ENCODE measurements at places on chromosomes 7 and 10.
A peak's percentile ranks its signal among the peaks of the same experiment; 100 is the strongest.

GRCh38 chr10:129023082-129023481, 444.0 kb upstream of the MGMT start:
- no peak for DNase-seq

GRCh38 chr10:108561649-108562048, 1361.7 kb downstream of the XPNPEP1 start:
- DNase-seq = no peak

GRCh38 chr10:95499482-95499989, 61.6 kb downstream of the SORBS1 start:
- DNase-seq = no peak

- DNase-seq = no peak
Measured at GRCh38 chr10:36778651-36779050, 346.7 kb upstream of the ANKRD30A start.

DNA sequence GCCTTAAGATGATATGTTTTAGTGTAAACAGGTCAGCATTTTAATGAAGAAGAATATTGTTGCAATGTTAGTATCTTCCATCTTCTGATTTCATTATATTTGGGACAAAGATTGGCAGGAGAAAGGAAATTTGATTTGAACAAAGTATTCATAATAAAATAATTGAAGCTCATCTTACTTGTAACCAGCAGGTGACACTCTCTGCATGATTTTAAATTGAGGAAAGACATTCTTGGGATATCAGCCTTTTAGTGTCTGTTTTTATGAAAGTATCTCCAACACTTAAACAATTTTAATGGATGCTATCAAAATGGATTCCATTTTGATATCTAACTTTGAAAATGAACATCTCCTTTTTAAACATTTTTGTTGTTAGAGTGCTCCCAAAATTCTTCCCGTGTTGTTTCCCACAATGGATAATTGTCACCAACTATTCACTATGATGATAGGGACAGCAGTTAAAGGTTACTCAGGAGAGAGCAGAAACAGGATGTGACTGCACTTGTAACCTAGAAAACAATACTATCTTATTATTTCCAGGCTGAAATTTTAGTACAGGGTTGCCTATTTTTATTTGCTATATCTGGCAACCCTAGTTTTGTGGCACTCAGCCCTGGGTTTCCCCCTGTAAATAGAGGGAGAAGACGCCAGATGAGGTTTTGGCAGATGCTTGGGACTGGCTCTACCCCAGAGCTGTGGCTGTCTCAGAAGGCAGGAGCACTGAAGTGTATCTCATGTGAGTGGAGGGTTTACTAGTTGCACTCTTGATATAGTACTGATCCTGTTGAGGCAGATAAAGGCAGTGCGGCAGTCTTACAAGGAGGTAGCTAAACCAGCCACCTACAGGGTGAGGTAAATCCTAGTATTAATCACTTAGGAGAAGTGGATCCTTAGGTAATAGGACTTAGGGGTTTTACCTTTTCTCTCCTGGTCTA, 31.0 kb upstream of the ABCB4 start:
- no peak for DNase-seq

- no peak for DNase-seq
Measured at GRCh38 chr10:128092454-128092853, 33.8 kb downstream of the MKI67 start.

- DNase-seq = peak; percentile 38
Measured at GRCh38 chr7:74061840-74062539, 21.6 kb upstream of the LIMK1 start.

GRCh38 chr7:96266580-96266979, 55.3 kb downstream of the SLC25A13 start:
- no peak for DNase-seq

DNA sequence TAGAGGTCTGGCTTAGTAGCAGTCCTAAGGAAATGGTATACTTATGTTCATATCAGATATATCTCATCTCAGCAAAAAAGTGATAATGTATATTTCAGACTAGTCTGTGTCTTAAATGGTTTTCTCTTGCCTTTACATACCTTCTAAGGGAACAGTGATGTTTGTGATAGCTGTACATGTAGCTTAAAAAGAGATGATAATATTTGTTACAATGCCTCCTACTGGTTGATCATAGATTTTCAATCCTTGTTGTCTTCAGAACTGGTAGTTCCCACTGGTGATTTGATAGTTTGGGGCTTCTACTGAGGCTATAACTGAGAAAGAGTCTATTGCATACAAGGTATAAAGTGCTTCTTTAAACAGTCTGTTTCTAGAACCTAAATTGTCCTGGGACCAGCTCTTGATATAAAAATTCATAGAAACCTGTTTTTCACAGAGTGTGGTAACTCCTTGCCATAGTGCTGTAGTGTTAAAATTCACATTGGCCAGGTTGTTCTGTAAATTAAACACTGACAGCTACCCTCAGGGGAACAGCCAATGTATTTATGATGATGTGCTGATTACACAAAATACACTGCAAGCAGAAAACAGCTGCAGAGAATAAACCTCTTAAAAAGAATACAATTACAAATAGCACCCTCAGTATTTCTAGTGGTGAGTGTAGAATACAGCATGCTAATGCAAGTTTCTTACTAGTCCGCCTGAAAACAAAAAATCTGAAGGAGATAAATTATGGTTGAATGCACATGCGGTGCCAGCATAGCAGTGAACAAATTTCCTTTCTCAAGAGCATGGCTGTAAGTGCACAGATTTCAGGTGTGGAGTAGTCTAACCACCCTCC, 90.3 kb downstream of the BTRC start:
- no peak for DNase-seq

GRCh38 chr7:37336259-37336658, 112.4 kb downstream of the ELMO1 start:
- DNase-seq = no peak

- DNase-seq = no peak
Measured at GRCh38 chr10:117541909-117542705, 439 bp upstream of the EMX2 start.

- DNase-seq = no peak
Measured at GRCh38 chr10:70466951-70467350, 11.6 kb upstream of the PALD1 start.

DNA sequence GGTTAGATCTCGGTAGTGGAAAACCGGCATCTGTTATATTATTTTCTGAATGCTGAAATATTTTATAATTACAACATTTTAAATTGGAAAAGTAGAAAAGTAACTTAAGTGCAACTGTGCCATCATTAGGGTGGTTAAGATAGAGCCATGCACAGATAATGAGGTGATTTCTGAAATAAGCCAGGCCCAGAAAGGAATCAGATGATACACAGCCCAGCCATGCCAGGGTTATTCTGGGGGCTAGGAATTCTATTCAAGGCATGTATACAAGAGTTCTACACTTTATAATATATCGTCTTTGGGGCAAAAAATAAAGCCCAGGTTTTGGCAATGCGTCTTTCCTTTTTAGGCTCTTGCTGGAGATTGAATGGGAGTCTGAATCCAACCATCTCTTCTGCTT, 128.7 kb downstream of the ITGB8 start:
- no peak for DNase-seq

DNA sequence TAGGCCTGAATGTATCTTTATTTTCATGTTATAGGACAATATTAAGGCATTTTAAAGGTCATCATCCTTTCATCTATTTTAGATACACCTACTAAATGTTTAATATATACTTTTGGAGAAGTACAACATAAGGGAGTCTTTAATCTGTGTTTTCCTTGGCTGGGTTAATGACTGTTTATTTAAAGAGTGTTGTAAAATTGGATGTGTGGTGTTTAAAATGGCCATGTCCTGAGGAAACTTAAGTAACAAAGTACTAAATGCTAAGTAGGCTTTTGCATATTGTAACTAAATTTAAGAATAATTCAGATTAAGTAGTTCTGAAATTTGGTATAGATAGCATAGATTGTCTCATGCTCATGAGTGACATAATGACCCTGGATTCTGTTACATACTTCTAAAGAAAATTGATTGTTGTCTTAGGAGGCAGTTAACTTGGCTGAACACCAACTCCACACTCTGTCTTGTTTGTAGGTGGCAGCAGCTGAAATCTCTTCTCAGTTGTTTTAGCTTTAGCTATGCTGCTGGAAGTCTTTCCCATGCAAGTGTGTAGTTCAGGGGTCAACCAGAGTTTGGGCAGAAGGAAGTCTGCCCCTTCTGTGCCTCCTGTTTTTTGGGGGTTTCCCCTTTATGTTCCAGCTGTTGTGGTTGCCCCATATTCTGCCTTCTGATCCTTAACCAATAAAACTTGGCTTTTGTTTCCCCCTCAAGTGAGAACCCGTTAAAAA, 29.2 kb downstream of the DLD start:
- no peak for DNase-seq

- no peak for DNase-seq
Measured at GRCh38 chr10:10994360-10994759, 23.3 kb upstream of the CELF2 start.

DNA sequence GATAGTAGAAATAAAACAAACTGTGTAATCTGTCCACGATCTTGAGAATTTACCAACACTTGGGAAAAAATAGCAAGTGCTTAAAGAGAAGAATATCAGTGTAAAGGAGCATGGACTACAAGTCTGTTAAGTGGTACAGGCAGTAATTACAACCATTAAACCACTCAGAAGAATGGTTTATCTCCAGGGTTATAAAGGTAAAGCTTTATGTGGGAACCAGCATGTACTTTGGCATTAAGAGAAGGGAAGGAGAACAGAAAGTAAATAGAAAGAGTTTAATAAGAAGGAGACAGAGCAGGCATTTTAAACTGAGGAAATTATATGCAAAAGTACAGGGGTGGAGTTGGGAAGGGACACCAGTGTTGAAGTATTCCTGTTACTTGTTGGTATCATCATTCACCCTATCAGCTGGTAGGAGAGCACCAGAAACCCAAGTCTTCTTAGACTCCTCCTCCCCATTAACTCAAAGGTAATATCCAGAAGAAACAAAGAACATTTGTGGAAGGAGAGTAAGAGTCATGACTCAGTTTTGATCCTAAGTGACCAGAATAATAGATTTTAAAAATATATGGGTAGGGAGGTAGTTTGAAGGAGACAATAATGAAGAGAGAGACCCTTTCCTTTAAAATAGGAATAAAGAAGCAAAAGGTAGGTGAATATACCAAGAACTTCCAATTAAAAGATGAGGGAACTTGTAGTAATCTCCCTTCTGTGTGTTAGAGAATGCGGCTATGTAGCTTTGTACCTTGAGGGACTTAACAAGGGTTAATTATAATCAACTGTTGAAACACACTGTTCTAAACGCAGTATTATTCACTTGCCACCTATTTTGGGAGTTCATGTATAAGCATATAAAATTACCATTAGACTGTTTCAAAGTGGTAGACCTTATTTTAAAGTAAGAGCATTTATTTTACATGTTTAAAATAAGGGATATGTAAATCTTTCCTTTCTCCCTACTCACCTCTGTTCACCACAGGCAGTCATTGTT, 92.1 kb upstream of the STRIP2 start:
- no peak for DNase-seq

- DNase-seq = no peak
Measured at GRCh38 chr7:120395526-120396019, 122.6 kb downstream of the KCND2 start.

DNA sequence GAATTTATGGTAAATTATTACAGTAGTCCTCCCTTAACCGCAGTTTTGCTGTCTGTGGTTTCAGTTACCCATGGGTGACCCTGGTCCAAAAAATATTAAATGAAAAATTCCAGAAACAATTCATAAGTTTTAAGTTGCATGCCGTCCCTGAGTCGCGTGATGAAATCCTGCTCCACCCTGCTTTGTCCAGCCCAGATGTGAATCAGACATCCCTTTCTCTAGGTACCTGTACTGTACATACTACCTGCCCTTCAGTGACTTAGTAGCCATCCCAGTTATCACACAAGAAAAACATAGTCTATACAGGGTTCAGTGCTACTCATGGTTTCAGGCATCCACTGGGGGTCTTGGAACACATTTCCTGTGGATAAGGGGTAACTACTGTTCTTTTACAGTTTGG, 20.5 kb upstream of the RHEB start:
- DNase-seq = no peak

DNA sequence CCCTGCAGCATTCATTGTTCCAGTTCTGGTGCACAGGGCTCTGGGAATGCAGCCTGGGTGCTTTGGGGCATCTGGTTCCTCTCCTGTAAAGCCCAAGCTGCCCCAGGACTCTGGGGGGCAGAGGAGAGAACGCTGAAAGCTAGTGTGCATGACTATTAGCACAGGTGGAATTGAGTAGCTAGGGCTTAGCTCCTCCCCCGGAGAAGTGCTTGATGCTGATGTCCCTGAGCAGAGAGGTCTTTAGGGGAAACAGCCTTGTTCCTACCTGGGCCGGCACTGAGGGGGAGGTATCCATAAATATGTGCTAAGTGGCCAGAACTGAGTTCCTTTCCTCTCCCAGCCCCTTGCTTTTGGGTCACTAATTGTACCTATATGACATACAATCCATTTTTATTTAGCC, 3.9 kb downstream of the ADCY1 start:
- no peak for DNase-seq

- no peak for DNase-seq
Measured at GRCh38 chr10:6990891-6991290, 410.8 kb upstream of the PRKCQ start.

DNA sequence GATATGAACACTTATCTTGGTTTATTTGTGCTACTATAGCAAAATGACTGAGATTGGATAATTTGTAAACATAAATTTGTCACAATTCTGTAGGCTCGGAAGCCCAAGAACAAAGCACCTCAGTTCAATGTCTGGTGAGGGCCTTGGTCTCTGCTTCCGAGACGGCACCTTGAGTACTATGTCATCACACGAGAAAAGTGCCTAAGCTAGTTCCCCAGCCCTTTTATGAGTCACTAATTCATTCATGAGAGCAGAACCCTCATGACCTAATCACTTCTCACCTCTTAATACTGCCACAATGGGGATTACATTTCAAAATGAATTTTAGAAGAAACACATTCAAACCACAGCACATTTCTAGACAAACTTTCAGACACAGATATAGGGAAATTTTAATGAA, 52.0 kb upstream of the PRSS1 start:
- no peak for DNase-seq

GRCh38 chr7:47497367-47498096, 84.4 kb downstream of the TNS3 start:
- DNase-seq = no peak

DNA sequence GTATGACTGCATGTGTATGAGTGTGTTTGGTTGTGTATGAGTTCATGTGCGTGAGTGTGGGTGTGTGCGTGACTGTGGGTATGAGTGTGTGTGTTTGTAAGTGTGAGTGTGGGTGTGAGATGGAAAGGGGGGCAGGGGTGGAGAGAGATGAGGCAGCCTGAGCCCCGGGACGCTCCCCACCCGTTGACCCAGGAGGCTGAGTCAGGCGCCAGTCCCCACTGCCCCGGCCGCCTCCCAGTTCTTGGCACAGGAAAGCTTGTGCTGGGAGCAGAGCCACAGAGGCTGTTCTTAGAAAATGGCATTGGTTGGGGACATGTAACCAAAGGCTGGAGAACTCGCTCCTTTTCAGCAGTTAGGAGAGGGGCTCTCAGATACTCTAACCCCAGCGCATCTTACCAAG, 27.8 kb upstream of the NUB1 start:
- DNase-seq = no peak

DNA sequence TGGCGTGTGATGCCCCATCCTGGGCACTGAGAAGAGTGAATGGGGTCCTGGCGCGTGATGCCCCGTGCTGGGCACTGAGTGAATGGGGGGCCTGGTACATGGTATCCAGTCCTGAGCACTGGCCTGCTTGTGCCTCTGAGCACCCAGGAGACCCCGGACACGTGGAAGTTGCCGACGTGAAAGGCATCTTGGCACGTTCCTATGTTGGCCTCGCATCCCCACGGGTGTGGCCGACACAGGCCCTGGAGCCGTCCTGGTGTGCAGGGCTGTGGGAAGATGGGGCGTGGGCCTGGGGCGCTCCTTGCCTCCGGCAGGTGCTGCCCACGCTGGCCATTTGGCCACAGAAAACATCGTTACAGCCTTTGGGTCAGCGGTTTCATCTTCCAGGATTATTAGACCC, 35.5 kb downstream of the CFAP46 start:
- no peak for DNase-seq

GRCh38 chr10:14191407-14191806, 139.3 kb downstream of the FRMD4A start:
- no peak for DNase-seq
